ENCODE measurements at places on chromosomes 7 and 10. TPM values are rescaled to one million over a fixed set of nuclear protein-coding genes. Genes with fewer than 3 reads are reported as not detected.
A peak's percentile ranks its signal among the peaks of the same experiment; 100 is the strongest.

DNA sequence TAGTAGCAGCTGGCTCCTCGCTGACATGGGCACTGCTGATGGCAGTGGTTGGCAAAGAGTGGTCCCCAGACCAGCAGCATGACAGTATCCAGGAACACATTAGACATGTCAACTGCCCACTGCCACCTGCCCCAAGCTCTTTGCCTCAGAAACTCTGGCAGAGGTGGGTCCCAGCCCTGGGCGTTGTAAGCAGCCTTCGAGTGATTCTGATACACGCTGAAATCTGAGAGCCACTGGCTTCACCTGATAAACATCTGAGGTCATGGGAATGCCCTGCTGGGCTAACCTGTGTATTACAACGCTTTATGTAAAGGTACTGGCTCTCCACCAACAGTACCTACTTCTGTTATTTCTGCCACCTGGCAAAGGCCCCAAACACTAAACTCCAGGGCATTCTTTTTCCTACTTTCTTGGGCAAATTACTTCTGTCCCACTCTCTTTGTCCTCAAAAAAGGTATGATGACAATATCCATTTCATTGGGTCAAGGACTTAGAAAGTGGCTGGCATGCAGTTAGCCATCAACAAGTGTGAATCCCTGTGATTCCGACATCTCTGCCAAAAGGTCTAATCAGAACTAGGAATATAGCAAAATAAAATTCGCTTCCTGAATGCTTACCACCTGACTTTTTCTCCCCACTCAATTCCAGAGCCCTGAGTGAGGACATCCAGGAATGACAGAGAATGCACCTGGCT, 9.2 kb downstream of the SGMS1 start:
- H3K27ac ChIP-seq, result no peak overlapping the region
- no peaks in the 10 kb centered on the region for H3K36me3 ChIP-seq
- no peak for DNase-seq

DNA sequence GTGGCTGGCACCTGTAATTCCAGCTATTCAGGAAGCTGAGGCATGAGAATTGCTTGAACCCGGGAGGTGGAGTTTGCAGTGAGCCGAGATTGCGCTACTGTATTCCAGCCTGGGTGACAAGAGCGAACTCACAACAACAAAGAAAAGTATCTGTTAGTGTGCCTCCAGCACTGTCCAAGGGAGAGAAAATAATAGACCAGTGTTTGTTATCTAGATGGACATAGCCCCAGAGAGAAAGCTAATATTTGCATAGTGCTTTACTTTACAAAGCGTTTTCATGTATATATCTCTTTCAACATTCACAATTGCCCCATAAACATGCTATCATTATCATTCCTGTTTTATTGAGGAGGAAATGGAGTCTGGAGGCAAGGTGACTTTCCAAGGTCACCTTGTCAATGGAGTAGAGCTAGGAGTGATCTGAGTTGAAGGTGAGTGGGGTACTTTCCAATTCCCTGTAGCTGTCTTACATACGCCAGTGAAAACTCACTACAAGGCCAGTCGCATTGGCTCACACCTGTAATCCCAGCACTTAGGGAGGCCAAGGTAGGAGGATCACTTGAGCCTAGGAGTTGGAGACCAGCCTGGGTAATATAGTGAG, 49.7 kb upstream of the KIF5B start:
- H3K4me1 ChIP-seq, result no peaks in the 10 kb centered on the region
- no peak overlapping the region for H3K4me3 ChIP-seq
- DNase-seq, result no peak
- H3K27me3 ChIP-seq, result no peaks in the 10 kb centered on the region

- no peaks in the 10 kb centered on the region for H3K27me3 ChIP-seq
- no peaks in the 10 kb centered on the region for H3K36me3 ChIP-seq
- no peaks in the 10 kb centered on the region for H3K4me1 ChIP-seq
- no peak overlapping the region for H3K27ac ChIP-seq
- no peak for DNase-seq
- no peak overlapping the region for H3K4me3 ChIP-seq
Observed at GRCh38 chr7:50734246-50734645, 48.5 kb downstream of the GRB10 start.

DNA sequence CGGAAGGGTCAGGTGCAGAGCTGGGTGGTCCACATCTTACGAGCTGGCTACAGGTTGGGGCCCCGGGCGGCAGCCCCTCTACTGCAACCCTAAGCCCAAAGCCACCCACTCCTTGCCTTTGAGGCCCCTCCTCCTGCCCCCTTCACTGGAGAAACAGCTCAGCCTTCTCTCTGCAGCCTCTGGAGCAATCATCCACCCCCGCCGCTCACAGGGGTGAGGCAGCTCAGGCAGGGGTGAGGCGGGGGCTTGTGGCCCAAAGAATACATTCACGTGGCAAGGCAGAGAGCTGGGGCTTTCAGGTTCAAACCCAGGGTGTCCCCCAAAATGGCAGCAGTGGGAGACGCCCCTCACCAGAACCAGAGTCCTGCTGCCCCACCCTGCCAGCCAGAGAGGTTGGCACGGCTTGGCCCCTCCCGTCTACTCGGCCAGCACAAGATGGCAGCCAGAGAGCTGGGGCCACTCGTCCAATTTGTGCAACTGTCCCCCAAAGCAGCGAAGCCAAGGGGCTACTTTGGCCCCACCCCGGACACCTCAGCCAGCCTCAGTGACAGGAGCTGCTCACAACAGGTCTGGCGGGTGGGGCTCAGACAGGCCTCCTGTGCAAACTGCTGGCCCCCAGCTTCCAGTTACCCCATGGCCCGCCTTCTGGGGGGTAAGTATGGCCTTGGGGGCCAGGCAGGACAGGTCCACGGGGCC, 7.2 kb downstream of the GNB2 start:
- H3K27me3 ChIP-seq, result no peaks in the 10 kb centered on the region
- peaks cover 53% of the 10 kb centered on the region for H3K36me3 ChIP-seq
- no peak overlapping the region for H3K4me3 ChIP-seq
- H3K27ac ChIP-seq, result peak overlapping the region; percentile 57

AKR1D1 gene
- 0.28 TPM for total RNA-seq

All from cardiac muscle cell (in vitro differentiated cells and primary cell).